Subcutaneous adipose tissue (tissue), 4 donors: ENCODE measurements at places on chromosomes 6 and 20. TPM values are rescaled to one million over a fixed set of nuclear protein-coding genes. Genes with fewer than 3 reads are reported as not detected.

Gene BIRC7
- total RNA-seq: 1.3 TPM

Gene ARMH2
- total RNA-seq: not detected

Gene FOXQ1
- total RNA-seq: not detected

Gene CENPQ
- total RNA-seq: 5.9 TPM

Gene CST2
- total RNA-seq: not detected

Gene TMEM244
- total RNA-seq: not detected

Gene LAMP5
- not detected for total RNA-seq

Gene ANKRD66
- total RNA-seq: not detected

Gene ADA
- 34.8 TPM for total RNA-seq

Gene MYL9
- total RNA-seq: 56.8 TPM

Gene TFAP2B
- total RNA-seq: not detected

Gene KCNK16
- not detected for total RNA-seq

Gene TRPC4AP
- 76.6 TPM for total RNA-seq

Gene MRAP2
- total RNA-seq: not detected

Gene C20orf96
- total RNA-seq: 1.5 TPM

Gene SEL1L2
- total RNA-seq: 1.1 TPM

Gene DOK5
- 0.82 TPM for total RNA-seq

Gene DEF6
- 13.6 TPM for total RNA-seq

Gene TTLL9
- 0.38 TPM for total RNA-seq

Gene ERMARD
- 18.7 TPM for total RNA-seq

Gene ATP6V1G2
- 1.5 TPM for total RNA-seq

Gene TAGAP
- total RNA-seq: 1.8 TPM

Gene FAM209A
- total RNA-seq: not detected

Gene NRSN1
- not detected for total RNA-seq

Gene CYP24A1
- not detected for total RNA-seq

Gene ZBTB9
- total RNA-seq: 2.7 TPM

Gene SSTR4
- total RNA-seq: not detected

Gene SIRPB2
- total RNA-seq: 8.5 TPM

Gene HLA-DQA2
- total RNA-seq: 0.65 TPM

Gene LY6G5C
- total RNA-seq: not detected

Gene LTA
- total RNA-seq: not detected

Gene NFATC2
- 2.3 TPM for total RNA-seq

Gene CNR1
- total RNA-seq: 45.5 TPM

Gene LINC00237
- not detected for total RNA-seq

Gene NKAIN4
- not detected for total RNA-seq

Gene TSHZ2
- total RNA-seq: 31.8 TPM

Gene HSPA12B
- 33.7 TPM for total RNA-seq

Gene FAM83B
- not detected for total RNA-seq

Gene SLC22A2
- total RNA-seq: not detected

Gene CNBD2
- not detected for total RNA-seq

Gene TP53TG5
- total RNA-seq: 0.57 TPM

Gene CENPW
- total RNA-seq: 4.8 TPM

Gene SMAP1
- 33.3 TPM for total RNA-seq

Gene TSPO2
- total RNA-seq: not detected

Gene OR2J3
- not detected for total RNA-seq

Gene CRIP3
- 2.0 TPM for total RNA-seq

Gene NKAIN2
- not detected for total RNA-seq

Gene C6orf52
- not detected for total RNA-seq

Gene CCN6
- total RNA-seq: not detected

Gene OLIG3
- total RNA-seq: not detected

Gene ASIP
- total RNA-seq: 1.2 TPM

Gene RHAG
- not detected for total RNA-seq

Gene CRISP2
- not detected for total RNA-seq

Gene ZNF165
- 0.88 TPM for total RNA-seq

Gene DPPA5
- not detected for total RNA-seq

Gene BTNL2
- not detected for total RNA-seq

Gene GHRH
- total RNA-seq: not detected

Gene ULBP3
- not detected for total RNA-seq

Gene POU5F1
- total RNA-seq: 5.5 TPM

Gene TRIM15
- not detected for total RNA-seq
